A549 treated with AZD2906 at 1 μM for 4 hours (cell line): ENCODE measurements at places on chromosomes 2 and 18. TPM values are rescaled to one million over a fixed set of nuclear protein-coding genes. Genes with fewer than 3 reads are reported as not detected.

RNU2-63P gene
- 1.4 TPM in 1 of 5 replicates, not detected in the others for total RNA-seq

CYP20A1 gene
- 8.6 to 9.9 TPM (median 9.1 TPM) in 5 replicates for total RNA-seq

DCC gene
- total RNA-seq: not detected in 5 replicates

TNS1 gene
- total RNA-seq: 8.7 to 17.5 TPM (median 16.5 TPM) in 5 replicates

CREB1 gene
- total RNA-seq: 17.3 to 25.3 TPM (median 24.1 TPM) in 5 replicates

STPG4 gene
- total RNA-seq: 0.03 to 0.07 TPM in 2 of 5 replicates, not detected in the others

ANKRD30B gene
- not detected in 5 replicates for total RNA-seq

WNT10A gene
- total RNA-seq: 0.06 to 0.11 TPM (median 0.09 TPM) in 4 of 5 replicates, not detected in the other

LGALSL gene
- 11.0 to 12.8 TPM (median 11.5 TPM) in 5 replicates for total RNA-seq

TCF7L1 gene
- total RNA-seq: 8.3 to 12.0 TPM (median 10.7 TPM) in 5 replicates

SMC6 gene
- total RNA-seq: 21.9 to 36.6 TPM (median 28.2 TPM) in 5 replicates

VWA3B gene
- total RNA-seq: 0.09 to 0.14 TPM (median 0.12 TPM) in 3 of 5 replicates, not detected in the others

EMX1 gene
- total RNA-seq: 0.14 to 0.20 TPM (median 0.18 TPM) in 4 of 5 replicates, not detected in the other
